ENCODE measurements at places on chromosomes 3 and 15.

DNA sequence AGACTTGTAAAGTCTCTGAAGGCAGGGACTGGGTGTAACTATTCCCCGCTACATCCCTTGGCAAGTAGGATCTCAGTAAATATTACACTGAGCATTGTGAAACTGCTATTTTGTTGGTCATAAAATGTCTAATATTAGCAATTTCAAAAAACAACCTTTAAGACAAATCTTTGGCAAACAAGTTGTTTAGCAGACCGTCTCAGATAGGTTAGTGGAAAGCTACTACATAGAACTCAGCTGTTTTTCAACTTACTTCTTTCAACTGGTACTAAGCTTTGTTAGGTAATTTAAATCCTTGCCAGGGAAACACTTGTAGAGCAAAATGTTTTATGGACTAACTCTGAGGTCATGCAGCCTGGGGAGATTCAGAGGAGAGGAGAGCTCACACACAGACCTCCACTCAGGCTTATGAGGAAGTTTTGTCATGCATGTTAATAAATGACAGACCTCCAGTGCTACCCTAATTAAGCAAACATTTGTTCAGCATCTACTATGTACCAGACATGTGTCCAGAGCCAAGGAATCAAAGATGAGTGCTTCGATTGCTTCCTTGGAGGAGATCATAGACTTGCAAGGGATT, 61.6 kb upstream of the STAC start:
- DNase-seq = no peak

GRCh38 chr3:128881576-128881975, 2.2 kb downstream of the ACAD9 start:
- no peak for DNase-seq

DNA sequence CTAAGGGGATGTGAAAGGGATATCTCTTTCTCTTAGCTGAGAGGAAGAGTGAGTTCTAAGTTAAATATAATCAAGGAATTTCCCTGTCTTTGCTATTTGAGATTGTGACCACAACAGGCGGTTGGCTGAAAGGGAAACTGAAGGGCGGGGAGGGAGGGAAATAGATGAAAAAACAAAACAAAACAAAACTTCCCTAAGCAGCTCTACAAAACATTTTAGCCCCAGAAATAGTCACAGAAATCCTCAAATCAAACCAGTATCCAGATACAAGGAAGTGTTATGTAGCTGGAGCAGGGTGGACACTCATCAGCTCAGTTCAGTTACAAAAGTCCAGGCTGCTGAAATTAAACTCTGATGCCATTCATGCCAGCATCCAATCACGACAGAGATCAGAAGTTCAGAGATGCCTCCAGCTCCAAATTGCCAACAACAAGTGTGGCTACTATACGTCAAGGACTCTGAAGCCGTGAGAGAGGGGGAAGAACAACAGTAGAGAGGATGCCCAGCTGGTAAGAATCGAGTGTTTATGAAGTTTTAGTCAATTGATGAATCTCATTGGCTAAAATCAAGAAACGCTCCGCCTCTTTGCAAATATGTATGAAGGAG, 319 bp upstream of the TP63 start:
- DNase-seq = no peak

DNA sequence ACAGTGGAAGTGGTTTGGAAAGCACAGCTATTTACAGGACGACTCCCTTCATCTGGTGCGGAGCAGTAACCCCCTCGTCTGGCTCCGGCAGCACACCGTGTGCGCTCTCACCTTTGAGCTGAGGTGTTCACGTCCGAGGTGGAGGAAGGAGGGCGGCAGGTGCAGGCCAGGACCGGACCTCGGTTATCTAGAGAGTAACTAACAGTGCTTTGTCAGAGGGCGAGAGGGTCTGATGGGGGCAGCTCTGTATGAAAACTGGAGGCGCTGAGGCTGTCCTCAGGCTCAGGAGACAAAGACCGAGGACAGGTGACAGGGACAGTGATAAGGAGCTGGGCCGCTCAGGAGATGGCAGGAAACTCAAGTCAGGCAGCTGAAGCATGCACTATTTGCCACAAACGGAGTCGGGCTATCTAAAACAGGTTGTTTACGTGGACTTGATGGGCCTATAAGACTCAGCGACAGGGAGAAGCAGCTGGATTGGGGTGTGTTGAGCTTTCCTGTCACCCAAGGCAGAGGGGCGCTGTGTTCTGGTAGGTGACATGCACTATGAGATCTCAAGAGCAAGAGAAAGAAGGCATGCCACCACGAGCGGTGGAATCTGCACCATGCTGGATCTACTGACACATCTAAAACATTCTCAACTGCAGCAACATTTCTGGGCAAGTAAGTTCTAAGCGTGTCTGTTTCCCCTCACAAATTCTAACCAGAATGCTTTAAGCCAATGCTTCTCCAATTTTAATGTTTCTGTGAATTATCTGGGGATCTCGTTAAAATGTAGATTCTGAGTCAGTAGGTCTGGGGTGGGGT, 155.2 kb downstream of the XXYLT1 start:
- no peak for DNase-seq

DNA sequence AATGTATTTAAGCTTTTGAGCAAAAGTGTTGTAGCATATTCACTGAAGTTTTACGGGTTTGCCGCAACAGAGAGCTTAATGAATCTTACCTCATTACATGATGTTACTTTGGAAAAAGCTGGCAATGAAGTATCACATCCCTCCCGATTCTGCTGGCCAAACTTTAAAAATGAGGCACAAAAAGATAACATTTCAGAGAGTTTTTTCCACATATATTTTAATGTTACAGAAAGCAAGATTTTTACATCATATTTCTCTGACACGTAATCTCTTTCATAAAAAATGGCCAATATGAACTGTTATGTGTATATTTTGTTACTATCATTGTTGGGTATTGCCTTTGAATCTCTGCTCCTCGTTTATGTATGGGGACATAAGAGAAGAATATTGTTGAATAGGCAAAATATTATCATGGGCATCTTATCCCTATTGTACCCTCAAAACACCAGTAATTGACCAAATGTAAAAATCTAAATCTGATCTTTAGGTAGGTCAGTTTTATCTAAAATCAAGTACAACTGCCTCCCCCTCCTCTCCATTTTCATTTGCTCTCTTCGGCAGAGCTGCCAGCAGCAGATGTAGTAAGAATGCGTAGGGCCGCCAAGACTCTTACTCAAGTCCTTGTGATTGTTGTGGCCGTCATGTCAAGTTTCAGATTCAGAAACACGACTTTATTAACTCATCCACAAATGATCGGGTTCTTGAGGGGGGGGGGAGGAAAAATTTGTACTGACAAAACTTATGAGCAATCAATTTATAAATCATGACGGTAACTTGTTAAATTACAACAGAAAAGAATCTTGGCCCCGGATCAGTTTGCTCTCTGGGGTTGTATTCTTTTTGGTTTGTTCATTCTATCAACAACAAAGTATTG, 106.7 kb upstream of the THRB start:
- no peak for DNase-seq

DNA sequence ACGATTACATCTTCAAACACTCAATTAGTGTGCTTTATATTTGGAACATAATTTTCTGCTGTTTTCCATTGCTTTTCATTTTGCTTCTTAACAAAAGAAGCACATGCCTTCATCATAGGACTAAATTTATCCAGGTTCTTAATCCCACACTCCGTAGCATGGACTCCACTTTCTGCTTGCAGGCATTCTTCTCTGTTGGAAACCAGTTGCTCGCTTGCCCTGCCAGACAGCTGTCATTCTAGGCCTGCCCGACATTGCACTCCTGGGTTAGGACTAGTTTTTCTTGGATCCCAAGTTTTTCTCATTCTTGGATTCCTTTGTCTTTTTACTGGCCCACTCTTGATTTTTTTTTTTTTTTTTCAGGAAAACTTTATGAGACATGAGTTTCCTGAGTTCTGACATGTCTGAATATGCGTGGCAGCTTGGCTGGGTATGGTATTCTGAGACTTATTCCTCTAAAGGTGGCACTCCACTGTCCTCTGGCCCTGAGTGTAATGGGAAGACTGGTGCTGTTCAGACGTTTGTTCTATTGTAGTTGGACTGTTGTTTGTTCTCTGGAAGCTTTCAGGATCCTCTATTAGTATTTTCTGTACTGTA, 6.3 kb upstream of the ATP1B3 start:
- no peak for DNase-seq
